GM19239 (cell line): ENCODE measurements at places on chromosomes 5 and 9.

DNA sequence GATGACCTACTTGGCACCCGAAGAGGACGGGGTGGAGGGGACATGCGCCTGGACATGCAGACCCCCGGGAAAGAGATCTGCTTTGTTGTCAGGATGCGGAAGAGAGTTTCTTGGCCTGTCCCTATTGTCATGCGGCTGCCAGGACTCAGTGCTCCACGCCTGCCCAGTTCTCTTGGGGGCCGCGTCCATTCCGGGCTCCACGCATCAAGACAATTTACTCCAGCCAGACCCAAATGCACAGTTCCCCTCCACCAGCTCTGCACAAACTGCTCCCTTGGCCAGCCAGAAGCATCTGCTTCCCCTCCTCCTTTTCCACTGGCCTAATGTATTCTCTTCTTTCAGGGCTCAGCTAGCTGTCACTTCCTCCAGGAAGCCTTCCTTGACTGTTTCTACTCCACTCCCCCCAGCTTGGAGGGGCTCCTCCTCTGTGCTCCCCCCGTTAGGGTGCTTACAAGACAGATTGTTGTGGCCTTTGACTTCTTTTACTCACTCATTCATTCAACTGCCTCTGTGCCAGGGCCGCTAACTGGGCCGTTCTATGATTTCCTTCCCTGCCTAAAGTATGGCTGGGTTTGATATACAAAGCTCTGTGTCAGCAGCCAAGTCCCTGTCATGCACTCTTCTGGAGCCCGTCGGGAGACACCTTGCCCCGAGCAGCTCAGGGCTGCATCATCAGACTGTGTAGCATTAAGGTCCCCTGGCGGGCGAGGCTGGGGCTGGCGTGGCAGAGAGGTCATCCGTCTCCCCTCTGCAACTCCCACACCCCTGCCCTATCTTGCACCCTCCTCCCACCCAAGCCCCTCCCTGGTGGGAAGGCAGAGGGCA lies 6.6 kb downstream of the FIBCD1 start:
- DNase-seq: no peak

DNA sequence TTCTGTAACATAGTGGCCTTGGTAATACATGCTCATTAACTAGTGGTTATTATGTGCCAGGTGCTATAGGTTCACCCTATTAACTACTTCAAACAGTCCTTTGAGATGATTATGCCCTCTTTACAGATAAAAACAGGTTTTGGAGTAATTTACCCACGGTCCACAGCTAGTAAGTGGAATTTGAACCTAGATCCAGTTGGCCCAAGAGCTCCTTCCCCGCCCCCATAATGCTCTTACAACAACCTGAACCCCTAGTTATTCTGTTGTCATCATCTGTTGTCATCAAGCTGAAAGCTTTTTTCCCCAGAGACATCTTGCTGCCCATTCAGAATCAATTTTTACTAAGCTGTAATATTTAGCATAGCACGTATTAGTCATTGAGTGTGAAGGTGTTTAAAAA lies 23.2 kb downstream of the XPA start:
- DNase-seq: no peak

DNA sequence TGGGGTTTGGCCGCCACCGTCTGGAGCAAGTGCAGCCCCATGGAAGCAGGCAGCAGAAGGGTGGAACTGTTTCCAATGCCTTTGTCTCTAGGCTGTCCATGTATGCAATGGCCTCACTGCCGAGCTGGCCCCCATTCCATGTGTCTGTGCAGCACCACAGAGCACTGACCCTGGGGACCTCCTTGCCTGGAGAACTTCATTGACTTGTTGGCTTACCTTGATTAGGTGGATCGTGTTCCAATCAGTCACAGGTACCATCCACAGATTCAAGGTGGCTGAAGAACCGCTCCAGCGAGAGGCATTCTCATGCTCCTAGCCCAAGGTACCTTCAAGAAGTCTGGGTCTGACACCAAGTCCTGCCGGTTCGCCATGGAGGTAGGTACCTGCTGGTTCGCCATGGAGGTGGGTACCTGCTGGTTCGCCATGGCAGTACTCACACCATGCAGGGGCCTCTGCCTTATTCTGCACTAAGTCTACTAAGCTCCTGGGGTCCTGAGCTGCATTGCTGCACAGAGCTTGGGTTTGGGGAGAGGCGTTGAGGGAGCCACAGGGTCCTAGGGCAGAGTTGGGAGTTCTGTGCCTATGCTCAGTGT lies 358.3 kb upstream of the IRX1 start:
- DNase-seq: no peak

DNA sequence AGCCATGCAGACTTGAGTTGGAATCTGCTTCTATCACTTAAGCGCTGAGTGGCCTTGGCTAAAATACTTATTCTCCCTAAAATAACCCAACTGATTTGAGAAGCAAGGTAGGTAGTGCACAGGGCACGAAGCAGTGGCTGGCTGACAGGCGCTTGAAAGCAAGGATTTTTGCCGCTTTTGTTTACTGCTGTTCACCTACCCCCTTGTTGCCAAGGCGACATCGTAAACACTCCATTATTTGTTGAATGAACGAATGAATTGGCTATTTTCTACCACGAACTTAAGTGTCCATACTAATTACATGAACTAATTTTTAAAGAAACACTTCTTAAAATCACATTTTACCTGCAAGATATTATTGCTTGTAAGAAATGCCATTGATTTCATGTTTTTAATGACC lies 98.0 kb downstream of the ANKH start:
- DNase-seq: no peak

- no peak for DNase-seq
These were observed 97.3 kb upstream of the SLCO6A1 start for GRCh38 chr5:102596113-102596512.

GRCh38 chr5:38979535-38979934 lies 94.7 kb downstream of the RICTOR start:
- DNase-seq: no peak

DNA sequence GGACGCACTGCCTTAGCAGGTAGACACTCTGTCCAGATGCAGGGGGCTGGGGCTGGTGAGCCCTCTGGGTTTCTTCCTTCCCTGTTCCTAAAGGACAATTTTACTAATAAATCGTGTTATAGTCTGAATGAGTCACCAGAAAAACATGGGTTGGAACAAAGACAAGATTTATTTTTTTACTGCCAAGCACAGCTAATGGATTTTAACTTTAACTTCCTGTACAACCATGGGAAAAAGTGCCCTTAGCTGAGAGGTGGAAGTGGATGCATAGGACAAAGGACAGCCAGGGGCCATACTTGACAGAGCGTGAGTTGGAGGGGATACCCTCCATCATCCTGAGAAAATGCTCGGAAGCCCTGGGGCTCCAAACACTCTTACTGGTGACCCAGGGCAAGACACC lies 300.7 kb downstream of the MSX2 start:
- no peak for DNase-seq

GRCh38 chr5:2295476-2295875 lies 412.8 kb upstream of the IRX4 start:
- no peak for DNase-seq

DNA sequence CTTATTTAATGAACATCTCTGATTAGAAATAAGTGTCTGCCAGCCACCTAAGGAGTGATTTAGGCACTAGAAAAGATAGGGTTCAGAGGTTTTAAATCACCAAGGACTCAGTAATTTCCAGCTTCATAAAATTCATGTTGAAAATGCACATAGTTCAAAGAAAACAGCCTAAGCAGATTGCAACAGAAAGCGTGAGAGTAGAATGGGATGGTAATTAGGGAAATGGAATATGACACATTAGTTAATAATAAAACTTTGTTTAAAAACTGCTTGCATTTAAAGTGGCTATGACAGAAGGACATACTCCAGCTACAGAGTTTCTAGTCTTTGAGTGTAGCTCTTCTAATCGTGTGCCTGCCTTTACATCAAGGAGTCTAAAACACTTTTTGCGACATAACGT lies 490.8 kb downstream of the TLE4 start:
- DNase-seq: no peak

DNA sequence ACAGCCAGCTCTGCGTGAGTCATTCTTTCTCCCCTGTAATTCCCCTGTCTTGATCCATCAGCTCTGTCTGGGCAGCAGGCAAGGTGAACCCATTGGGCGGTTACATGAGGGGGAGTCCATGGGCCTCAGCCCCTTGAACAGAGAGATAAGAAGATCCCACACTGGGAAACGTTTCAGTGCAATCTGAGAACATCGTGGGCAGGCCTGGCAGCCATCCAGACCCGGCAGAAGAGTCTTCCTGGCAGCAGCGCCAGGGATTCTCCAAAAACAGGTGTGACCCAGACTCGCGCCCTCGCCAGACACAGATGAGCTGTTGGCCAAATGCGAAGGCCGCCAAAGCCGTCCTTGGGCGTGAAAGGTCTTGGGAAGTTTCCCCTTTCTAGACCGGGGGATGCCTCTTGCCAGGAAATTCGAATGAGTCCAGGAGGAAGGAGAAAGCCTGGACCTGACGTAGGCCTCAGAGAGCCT lies 6.4 kb upstream of the SLC12A7 start:
- DNase-seq: no peak

DNA sequence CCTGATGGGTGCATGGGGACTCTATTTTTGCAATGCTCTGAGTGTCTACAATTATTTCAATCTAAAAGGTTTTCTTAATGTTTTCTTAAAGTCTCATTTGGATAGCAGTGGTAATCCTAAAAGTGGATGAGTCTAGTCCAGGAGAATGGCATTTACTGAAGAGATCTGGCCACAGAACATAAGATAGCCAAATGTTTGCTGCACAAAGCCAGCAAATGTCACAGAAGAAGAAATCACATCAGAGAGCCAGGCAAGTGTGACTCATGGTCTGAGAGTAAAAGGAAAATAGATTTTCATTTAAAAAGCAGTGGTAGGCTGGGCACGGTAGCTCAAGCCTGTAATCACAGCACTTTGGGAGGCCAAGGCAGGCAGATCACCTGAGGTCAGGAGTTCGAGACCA lies 352.7 kb upstream of the GRAMD2B start:
- DNase-seq: no peak
